ENCODE measurements at places on chromosomes 6 and 20.
A peak's percentile ranks its signal among the peaks of the same experiment; 100 is the strongest.

- no peak for DNase-seq
These were observed 380.9 kb downstream of the CDKAL1 start for GRCh38 chr6:20915156-20915555.

GRCh38 chr20:59159493-59160376 lies 3.9 kb upstream of the ZNF831 start:
- DNase-seq: no peak

- peak; percentile 42 for DNase-seq
These were observed 868 bp downstream of the MC3R start for GRCh38 chr20:56249244-56249955.

DNA sequence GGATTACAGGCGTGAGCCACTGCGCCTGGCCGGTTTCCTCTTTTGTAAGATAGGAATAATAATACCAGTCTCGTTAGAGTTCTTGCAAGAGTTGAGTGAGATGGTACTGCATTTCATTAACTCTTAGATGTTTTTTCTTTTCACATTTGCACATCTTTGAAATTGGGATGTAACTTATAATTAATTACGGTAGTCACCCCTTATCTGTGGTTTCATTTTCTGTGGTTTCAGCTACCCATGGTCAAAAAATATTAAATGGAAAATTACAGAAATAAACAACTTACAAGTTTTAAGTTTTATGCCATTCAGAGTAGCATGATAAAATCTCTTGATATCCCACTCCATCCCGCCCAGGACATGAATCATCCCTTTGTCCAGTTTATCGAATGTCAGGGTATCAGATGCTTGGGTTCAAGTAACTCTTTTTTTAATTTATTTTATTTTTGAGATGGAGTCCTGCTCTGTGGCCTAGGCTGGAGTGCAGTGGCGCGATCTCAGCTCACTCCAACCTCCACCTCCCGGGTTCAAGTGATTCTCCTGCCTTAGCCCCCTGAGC lies 15.4 kb downstream of the PTK7 start:
- DNase-seq: no peak

DNA sequence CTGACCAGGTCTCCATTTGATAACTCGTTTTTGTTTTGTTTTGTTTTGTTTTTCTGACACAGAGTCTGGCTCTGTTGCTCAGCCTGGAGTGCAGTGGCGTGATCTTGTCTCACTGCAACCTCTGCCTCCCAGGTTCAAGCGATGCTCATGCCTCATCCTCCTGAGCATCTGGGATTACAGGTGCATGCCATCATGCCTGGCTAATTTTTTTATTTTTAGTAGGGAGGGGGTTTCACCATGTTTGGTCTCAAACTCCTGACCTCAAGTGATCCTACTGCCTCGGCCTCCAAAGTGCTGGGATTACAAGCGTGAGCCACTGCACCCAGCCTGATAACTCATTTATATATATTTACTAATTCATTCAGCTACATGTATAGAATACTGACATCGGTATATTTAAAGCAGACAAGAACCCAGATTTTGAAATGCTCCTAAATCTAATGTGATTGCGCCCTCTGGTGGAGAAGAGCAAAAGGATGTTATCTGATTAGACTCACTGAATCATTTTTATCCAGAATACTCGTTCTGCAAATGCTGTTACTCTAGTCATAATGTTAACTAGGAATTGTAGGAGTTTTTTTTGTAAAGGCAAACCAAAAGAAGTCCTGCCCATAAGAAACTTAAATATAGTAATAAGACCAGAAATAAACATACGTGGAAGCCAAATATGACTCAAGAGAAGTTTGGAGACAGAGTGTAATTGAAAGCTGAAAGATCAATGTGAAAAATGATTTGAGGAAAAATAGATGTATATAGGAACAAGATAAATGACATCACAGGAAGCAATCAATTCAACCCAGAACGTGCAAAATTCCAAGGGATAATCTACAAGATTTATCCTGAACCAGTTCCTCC lies 5.3 kb upstream of the COL12A1 start:
- DNase-seq: peak; percentile 65

GRCh38 chr6:106182455-106182854 lies 96.3 kb downstream of the PRDM1 start:
- DNase-seq: no peak

DNA sequence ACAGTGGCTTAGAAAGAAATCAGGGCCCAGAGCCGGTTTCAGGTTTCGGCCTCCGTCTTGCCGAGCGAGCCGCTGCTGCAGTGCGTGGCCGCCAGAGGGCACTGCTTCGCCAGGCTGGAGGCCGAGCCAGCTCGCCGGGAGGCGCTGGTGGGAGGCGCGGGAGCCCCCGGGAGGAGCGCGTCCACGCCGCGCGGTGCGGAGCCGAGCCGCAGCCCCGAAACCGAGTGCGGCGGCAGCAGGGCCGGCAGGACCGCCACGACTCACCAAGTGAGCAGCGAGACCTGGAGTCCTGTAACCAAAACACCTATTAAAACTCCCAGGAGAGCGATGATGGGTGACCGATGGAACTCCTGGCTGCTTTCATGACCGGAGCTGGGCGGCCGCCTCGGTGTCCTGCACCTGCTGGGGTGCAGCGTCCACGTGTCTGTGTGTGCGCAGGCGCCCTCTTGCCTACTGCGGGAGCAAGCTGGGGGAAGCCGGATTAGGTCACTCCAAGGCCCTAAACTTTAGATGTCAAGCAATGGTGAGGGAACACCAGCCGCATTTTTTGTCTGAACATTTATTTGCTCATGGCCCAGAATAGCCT lies 186.9 kb upstream of the UST start:
- DNase-seq: peak; percentile 34
